ENCODE measurements at places on chromosomes 3 and 15. TPM values are rescaled to one million over a fixed set of nuclear protein-coding genes. Genes with fewer than 3 reads are reported as not detected.

Gene MAN2C1
- 148 TPM for total RNA-seq

Gene GOLGA8N
- 8.8 TPM for total RNA-seq

Gene ZSCAN29
- 13.2 TPM for total RNA-seq

Gene MLH1
- total RNA-seq = 31.9 TPM

Gene RBP2
- not detected for total RNA-seq

GRCh38 chr15:34709866-34710265 is 44.9 kb downstream of the GJD2 start:
- no peak for DNase-seq

- DNase-seq = no peak
Measured at GRCh38 chr15:85326291-85326690, 54.1 kb upstream of the AKAP13 start.

DNA sequence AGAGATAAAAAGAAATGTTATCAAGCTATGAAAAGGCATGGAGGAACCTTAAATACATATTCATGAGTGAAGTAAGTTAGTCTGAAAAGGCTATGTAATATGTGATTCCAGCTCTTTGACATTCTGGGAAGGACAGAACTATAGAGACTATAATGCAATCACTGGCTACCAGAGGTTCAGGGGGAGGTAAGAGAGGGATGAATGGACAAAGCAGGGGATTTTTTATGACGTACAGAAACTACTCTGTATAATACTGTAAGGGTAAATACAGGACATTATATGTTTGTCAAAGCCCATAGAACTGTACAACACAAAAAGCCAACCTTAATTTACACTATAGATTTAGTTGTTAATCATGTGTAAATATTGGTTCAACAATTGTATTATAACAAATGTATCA is 46.1 kb downstream of the MCTP2 start:
- DNase-seq = no peak

GRCh38 chr15:86570738-86571137 is 491.1 kb downstream of the AGBL1 start:
- no peak for DNase-seq

DNA sequence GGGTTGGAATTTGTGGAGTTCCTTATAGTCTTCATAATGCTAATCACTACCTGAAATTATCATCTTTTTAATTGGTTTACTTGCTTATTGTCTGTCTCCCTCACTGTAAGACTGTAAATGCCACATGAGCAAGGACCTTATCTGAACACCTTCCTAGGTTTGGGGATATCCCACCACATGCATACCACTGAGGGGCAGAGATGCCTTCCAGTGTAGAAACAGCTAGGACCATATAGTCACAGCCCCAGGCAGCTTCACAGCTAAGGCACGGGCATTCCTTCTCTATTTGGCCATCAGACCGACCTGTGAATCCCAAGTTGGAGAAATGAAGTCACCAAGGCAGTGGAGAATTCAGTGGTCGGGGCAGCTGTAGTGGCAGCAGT is 28.6 kb downstream of the PAQR9 start:
- no peak for DNase-seq

GRCh38 chr3:72355168-72355567 is 493.1 kb downstream of the SHQ1 start:
- DNase-seq = no peak

GRCh38 chr15:71103102-71103676 is 12.1 kb upstream of the THSD4 start:
- peak; percentile 41 for DNase-seq

DNA sequence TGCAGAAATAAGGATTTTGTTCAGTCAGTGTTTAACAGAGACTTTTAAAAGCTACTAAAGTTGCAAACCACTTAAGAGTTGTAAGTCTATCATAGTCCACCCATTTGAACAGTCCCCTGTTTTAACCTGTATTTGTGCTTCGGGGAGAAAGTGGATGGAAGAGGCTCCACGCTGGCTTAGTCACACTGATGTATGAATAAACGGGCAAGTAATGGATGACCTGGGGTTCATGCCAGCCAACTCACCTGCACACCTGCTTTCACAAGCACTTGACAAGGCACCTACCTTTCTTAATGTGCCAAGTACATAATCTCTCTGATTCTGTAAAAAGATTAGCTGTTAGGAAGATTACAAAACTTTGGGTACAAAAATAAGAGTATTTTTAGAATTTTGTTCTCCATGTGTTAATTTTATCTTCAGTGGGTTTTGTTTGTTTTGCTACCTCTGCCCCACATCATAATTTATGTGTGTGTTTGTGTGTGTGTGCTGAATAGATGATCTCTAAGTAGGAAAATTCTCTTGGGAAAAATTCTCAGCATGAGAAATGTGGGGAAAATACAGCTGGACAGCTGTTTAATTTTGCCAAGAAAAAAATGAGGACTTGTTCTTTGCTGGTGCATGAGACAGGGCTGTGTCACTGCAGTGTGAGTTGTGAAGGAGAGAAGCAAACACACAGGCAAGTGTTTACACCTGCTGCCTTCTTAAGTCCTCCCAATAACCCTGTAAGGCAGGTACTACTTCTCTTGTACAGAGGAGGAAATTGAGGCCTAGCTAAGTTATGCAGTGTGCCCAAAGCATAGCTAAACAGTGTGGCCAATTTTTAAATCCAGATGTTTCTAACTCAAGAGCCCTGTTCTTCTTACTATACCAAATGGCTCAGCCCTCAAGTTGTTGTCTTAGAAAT is 181.2 kb upstream of the IL12A start:
- DNase-seq = no peak

DNA sequence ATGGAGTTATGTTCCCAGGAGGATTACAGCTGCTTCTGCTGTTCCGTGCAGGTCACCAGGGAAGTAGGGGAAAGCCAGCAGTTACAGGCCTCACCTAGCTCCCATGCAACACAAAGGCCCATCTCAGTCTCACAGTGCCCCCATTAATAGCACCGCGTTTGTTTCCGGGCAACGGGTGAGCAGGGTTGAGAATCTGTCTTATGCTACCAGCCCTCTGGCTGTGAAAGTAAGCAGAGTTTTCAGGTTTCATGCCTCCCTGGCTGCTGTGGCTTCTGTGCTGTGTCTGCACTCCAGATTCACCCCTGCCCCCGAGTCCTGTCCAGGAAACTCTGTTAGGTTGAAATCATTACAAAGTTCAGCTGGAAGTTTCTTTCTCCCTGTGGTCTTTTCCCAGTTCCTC is 254.4 kb upstream of the GPR149 start:
- DNase-seq = no peak

GRCh38 chr15:83835479-83835878 is 181.6 kb downstream of the ADAMTSL3 start:
- no peak for DNase-seq

DNA sequence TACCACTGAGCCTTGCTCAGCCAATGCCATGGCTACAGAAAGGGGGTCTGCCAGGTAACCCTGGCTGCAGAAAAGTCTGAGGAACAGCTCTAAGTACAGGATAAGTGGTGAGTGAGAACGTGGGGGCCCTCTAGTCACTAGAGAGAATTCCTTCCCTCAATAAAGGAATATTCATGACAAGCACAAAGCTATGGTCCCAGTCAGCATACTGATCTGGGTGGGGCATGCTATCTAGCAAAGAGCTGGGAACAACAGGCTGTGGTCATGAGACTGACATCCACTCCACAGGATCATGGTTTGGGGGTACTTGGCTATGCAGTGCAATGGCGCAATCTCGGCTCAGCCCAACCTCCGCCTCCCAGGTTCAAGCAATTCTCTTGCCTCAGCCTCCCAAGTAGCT is 140.4 kb downstream of the MTHFS start:
- DNase-seq = no peak

- peak; percentile 62 for DNase-seq
Measured at GRCh38 chr3:126212620-126213378, 32.4 kb upstream of the ALDH1L1 start.
